Cortex of kidney (tissue), 1 donor: ENCODE measurements at places on chromosomes 6 and 20.

DNA sequence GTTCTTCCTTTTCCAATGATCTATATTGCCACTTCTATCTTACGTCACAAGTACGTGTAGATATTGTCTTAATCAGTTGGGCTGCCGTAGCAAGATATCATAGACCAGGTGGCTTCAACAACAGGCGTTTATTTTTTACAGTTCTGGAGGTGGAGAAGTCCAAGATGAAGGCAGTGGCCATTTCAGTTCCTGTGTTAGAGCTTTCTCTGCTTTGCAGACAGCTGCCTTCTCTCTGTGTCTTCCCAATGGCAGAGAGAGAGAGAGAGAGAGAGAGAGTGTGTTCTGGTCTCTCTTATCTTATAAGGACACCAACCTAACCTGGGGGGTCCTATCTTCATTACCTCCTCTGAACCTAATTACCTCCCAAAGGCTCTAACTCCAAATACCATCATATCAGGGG is 8.3 kb downstream of the HSF2 start:
- no peak for DNase-seq

DNA sequence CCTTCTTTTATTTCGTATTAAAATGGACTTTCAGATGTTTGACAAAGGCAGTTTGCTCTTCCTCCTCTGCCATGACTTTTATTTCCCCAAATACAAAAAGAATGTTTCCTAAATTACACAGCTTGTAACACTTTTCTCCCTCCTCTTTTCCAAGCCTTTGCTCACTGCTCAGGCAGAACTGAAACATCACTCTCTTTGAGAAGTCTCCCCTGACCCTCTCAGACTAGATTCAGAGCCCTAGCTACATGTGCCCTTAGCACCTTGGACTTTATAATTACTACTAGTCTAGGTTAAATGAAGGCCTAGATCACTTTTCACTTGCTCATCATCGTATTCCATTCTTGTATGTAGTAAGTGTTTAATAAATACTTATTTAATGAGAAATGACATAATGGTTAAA is 8.5 kb upstream of the KIF6 start:
- no peak for DNase-seq

DNA sequence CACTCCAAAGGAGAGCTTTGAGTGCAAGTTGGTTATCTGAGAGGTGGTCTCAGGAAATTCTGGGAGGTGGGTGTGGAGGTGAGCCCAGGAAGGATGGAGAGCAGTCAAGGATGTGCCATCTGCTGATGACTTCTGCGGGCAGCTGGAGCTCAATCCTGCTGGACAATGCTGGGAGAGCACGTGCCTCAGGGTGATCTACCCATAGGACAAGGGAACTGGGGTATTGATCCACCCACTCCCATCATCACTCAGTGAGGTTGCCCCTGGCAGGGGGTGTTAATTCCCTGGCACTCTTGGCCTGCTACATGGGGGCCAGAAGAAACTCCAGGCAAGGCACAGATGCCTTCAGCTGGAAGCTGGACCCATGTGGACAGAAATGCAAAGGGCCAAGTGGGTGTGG is 7.1 kb upstream of the ZBP1 start:
- DNase-seq = no peak

GRCh38 chr20:59680148-59680650 is 75.9 kb downstream of the PHACTR3 start:
- DNase-seq = no peak

DNA sequence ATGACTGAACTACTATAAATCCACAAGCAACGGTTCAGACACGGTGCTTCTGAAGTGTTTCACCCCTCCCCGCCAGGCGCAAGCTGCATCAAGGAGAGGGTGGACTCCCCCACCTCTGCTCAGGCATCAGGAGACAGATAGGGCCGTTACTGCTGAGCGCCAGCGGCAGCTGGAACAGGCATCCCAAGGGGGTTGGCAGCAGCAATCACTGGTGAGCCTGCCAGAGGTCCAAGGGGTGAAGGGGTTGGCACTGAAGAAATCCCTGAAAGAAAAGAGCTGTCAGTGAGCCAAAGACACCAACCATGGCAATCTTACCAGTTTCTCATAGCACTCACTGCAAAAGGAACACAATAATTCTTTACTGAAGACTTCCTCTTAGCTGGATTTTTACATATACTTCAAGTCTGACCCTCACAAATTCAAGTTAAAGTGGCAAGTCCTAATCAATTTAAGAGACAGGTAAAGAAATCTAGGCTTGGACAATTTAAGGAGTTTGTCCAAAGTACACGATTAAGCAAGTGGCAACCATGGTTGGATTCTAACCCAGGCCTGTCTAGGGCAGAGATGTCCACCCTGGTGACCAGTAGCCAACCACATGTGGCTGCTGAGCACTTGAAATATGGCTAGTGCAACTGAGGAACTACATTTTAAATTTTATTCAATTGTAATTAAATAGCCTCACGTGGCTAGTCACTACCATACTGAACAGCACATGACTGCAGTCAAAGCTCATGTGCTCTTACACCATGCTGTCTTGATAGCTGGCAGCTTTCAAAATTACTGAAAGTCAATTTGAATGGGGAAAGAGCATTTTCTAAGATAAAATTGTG is 21.7 kb upstream of the TBC1D20 start:
- no peak for DNase-seq

DNA sequence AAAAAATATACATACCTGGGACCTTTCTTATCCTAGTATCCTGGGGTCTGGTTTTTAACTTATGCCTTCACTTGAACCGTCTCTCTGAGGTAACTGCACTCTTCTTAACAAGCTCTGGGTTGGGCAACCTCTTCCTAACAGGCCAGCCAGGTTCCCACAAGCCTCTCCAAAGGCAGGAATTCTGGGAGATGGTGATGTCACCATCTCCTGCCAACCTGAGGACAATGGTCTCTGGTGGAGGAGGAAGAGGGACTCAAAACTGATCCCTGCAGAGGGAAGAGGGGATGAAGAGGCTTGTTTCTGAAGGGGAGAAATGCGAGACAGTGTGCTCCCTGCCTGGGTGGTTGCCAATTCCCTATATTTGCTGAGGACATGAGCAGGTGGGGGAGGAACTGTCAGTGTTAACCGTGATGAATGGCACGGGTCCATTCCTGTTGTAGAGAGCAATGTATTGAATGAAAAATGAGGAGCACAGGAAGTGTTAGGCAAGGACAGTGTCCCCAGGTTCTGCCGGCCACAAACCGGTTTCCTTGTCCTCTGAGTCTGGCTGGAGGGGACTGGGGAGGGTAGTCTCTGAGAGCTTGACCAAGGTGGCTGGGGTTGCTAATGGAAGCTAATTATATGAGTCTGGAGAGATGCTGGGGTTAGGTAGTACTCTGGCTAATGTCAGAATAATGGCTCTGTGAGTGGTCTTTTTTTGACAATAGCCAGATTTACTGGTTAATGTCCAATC is 95.5 kb downstream of the KCNB1 start:
- DNase-seq = no peak

DNA sequence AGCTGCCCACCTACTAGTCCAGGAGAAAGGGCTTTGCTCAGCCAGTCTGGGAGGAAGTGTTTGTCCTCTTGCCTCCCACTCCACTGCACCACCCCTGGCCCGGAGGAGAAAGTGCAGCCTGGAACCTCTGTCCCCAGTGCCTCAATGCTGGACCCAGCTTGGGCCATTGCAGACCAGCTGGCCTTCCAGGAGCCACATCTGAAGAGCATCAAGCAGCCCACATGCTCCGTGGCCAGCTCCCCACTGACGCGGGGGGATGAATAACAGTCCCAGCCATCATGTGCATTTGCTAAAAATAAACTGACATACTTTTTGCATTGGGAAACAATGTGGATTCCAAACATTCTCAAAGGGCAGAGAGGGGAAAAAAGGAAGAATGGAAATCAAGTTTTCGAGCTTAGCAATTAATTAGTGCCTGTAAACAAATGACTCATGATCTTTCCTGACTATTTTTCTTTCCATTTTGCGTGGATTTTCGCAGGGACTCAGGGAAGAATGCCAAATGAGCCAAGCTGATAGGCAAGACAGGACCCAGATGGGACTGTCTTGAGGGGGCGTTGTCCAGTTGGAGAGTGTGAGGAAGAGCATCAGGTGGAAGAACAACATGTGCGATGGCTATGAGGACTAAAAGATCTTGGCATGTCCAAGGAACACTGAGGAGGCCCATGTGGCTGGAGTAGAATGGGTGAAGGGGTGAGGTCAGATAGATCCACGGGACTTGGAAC is 34.1 kb downstream of the CEBPB start:
- no peak for DNase-seq

DNA sequence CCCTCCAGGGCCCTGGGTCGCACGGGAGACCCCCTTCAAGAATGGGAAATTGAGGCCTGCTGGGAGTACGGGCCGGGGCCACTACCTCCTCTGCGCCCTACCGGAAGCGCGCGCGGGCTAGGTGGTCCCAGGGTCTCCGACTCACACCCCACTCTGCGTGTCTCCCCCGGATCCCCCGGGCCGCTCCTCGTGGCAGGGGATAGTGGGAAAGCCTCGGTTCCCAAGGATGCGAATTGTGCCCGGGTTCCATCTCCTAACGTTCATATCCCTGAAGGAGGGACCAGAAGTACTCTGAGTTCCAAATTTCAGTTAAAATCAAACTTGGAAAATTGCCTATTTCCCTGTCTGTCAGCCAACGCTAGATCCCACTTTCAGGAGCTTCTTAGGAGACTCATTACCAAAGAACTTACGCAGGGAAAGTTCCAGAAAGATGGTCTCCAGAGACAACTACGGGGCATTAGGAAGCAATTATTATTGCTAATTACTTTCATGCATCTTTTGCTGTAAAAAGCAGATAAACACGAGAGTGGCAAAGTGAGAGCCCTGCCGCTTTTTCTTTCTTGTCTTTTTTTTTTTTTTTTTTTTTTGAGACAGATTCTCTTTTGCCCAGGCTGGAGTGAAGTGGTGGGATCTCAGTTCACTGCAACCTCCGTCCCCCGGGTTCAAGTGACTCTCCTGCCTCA is 858 bp downstream of the FAM83D start:
- DNase-seq = no peak

- no peak for DNase-seq
Measured at GRCh38 chr6:134422426-134423231, 104.7 kb upstream of the SGK1 start.

DNA sequence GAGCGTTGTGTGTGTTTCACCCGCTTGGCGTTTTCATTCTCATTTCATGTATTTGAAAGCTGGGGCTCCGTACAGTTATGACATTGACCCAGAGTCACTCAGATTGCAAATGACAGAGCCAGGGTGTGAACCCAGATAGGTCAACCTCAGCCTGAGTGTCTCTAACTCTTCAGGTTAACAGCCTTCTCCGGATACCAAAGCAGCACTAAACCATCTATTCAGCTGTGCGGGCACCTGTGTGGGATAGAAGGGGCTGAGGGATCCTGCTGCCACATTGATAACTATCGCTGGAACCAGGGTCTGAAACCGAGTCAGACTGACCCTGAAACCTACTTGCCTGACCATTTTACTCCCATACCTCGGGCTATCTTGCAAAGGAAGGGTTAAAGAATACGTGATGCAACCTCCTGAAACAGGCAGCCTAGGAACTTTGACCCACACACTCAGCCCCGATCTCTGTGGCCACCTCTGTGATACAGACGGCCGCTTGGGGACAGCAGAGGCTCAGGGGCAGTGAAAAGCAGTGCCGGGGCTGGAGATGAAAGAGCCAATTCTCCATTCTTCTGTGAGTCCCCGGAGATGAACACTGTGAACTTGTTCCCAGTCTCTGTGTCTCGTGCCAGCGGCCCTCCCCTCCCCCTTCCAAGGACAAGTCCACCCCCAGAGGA is 233.5 kb upstream of the QKI start:
- DNase-seq = no peak

- no peak for DNase-seq
Measured at GRCh38 chr6:107630348-107630977, 140.5 kb downstream of the SOBP start.
